ENCODE measurements at places on chromosomes 13 and 19.

DNA sequence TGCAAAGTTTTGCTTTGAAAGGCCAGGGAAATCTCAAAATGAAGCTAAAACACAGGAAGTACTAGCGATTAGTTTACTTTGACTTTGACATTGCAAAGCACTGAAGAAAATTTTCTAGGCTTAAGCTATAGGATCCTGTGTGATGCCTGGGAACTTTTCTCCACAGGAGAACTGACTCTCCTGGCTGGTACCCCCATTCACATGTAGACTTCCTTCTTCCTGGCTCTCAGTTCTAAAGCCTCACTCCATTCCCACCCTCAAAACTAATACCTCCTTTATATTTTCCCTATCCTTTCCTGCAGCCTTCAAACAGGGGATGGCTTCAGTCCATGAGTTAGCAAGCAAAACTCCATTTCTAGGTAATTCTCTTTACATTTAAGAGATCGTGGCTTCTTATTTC is 189.5 kb downstream of the SLITRK1 start:
- DNase-seq: no peak

DNA sequence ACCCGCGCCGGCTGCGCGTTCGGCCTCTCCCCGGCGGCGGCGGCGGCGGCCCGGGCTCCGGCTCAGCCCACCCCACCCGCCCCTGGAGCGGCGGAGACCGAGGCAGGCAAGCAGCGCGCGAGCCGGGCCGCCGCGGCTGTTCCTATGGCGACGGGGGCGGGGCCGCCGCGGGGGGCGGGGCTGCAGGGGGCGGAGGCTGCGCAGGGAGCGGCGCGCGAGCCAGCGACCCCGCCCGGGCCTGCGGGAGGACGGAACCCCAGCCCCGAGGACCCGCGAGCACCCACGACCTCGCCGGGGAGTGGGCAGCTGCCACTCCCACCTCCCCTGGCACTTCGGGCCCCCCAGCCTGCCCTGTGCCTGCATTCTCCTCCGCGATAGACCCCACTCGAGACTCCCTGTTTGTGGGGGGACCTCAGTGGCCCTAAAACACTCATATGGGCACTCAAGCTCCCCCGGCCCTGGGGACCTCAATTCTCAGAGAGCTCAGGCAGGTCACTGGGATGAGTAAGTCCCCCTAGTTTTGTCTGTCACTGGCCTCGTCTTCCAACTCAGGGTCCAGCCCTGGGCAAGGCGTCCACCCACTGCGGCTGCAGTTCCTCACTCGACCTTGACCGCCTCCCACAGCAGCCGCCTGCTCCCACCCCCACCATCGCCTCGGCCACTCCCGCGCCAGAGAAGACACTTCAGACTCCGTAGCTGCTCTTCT is at the start of gene CTXN1:
Gene CTXN1 (minus strand): TSS at position 115 of the 706 bp plus-strand sequence. CDS start 597 bp downstream, outside the sequence.
- no peak for DNase-seq

GRCh38 chr13:42574435-42575311 is 721 bp downstream of the TNFSF11 start:
- DNase-seq: no peak

- DNase-seq: no peak
These were observed 160.1 kb downstream of the SPRY2 start for GRCh38 chr13:80180740-80181355.

DNA sequence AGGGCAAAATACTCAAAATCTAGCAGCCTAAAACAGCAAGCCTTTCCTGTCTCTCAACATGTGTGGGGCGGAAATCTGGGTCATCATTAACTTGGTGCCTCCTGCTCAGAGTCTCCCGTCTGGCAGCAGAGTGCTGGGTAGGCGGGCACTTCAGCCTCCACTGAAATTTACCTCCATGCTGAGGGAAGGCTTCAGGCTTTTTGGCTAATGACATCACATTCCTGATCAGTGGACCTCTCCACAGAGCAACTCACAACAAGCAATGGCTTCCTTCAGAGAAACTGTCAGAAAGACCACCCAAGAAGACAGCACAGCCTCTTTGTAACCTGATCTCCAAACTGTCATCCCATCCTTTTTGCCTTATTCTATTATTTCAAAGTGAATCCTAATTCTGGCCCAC is 1109.0 kb downstream of the UQCRFS1 start:
- DNase-seq: no peak

DNA sequence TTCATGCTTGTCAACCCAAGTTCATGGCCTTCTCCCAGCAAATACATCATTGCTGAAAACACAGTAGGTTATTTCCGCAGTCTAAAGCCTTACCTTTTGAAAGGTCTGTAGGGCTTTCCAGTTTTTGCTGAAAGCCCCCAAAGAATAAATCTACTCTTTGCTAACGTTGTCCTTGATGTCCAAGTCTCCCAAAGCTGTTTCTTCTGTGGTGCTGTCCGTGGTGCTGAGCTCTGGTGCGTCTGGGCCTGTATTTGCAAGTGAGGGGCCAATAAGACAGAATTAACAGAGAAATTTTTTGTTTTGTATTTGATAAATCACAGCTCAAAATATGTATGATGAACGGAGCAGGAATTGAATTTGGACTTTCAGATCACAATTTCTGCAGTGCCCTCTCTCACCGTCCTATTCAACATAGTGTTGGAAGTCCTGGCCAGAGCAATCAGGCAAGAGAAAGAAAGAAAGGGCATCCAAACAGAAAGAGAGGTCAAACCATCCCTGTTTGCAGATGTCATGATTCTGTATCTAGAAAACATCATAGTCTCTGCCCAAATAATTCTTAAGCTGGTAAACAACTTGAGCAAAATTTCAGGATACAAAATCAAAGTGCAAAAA is 9.8 kb upstream of the LGALS16 start:
- no peak for DNase-seq

- DNase-seq: no peak
These were observed 499.4 kb upstream of the ARGLU1 start for GRCh38 chr13:107067381-107067780.

DNA sequence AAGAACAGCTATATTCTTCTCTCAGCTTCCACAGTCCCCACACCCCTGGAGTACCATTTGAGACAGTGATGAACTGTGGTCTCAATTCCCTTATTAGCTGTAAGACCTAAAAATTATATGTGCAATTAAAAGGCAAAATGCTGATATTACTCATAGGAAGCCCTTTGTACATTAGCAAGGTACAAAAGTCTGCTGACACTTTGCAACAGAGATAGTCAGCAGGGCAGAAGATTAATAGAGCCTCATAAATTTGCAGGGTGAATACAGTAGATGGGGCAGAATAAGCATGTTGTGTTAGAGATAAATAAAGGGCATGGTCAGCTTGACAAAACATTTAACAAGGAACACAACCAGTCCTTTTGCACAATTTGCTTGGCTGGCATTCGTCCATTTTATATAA is 210.0 kb upstream of the OBI1 start:
- no peak for DNase-seq

GRCh38 chr19:55152017-55152416 is 3.0 kb upstream of the TNNT1 start:
- no peak for DNase-seq

DNA sequence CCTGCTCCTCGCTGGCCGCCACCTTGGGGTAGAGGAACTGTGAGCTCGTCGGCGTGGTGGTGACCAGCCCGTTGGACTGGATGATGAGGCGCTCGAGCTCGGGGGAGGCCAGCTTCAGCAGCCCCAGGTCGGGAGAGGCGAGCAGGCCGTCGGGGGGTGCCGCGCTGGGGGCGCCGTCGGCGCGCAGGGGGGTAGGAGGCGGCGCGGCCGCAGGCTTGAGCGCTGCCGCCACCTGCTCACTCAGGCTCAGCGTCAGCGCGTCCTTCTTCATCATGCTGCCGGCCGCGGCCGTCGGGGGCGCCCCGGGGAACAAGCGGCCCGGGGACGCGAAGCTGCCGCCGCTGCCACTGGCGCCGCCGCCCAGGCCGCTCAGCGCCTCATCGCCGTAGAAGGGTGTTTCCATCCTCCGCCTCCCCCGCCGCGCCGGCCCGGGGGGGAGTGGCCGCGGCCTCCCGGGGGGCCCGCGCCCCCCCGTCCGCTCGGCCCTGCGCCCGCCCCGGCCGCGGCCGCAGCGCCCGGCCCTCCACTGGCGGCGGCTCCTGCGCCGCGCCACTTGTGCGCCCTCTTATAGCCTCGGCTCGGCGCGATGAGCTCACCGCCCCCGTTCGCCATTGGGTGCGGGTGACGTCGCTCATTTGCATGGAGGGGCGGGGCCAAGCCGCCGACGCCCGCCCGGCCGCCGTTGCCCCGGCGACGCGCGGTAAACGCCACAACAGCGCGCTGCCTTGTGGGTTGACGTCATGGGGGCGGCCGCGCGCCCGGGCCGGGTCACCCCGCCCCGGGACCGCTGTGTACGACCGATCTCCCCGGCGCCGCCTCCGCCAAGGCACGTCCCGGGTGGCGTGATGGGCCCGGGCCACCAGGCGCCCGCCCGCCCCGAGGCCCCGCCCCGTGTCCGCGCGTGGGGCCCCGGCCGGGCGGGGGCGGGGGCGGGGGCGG is at the start of gene JUND:
Gene JUND (minus strand): TSS at position 541 of the 939 bp plus-strand sequence. CDS start 138 bp downstream, at position 403.
- peak; percentile 98 for DNase-seq

DNA sequence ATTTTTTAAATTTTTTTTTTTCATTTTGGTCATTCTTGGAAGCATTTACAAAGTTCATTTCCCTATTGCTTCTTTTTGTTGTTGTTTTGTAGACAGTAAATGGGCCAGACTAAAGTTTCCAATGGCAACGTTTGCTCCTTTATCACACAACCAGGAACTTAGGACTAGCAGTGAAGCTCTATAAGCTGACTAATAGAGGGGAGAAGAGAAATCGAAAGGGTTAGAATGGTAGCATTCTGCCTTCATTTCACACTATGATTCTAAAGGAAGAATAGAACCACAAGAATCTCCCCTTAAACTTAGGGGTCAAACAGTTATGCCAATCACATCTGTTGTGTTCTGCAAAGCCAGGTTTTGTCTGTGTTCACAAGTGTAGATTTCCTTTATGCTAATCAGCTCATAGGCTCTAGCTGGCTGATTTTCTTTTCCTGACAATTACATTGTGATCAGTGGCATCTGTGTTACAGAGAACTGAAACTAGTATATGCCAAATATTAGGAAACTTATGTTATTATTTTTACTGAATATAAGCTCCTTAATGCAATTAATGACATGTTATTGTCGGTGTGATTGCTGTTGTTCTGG is 467.3 kb downstream of the DACH1 start:
- no peak for DNase-seq

DNA sequence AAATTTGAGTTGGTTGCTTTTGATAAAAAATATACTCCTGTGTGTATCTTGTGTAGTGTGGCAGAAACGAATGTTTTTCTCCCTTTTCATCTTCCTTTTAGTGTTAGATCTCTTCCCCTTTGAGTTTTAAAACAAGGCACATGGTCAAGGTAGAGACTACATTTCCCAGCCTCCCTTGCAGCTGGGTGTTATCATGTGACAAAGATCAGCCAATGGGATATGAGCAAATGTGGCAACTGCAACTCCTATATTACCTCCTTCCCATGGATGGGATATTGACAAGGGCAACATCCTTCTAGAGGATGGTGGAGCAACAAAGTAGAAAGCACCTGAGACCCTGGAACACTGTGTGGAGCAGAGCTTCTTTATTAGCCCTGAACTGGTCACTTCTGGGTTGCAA is 42.4 kb downstream of the ADGRE3 start:
- DNase-seq: peak; percentile 31

DNA sequence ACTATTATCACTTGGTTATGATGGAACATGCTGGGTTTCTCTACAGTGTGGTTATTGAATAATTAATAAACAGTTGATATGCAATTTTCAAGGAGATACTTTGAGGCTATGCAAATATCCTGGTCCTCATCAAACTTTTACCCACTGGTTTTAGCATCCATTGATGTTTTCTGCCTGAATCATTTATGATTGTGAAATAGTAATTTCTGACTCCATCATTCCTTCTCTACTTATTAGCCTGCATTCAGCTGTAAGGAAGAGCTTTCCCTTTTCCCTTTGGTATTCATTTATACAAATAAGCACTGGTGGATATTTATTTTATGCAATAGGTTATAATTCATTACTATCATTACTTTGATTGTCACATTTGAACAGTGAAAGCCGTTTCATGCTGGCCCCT is 13.9 kb upstream of the DNAJC15 start:
- DNase-seq: no peak

GRCh38 chr19:16207490-16208025 is 9.8 kb downstream of the AP1M1 start:
- no peak for DNase-seq

GRCh38 chr13:74243637-74244526 is 109.7 kb upstream of the KLF12 start:
- peak; percentile 87 for DNase-seq

DNA sequence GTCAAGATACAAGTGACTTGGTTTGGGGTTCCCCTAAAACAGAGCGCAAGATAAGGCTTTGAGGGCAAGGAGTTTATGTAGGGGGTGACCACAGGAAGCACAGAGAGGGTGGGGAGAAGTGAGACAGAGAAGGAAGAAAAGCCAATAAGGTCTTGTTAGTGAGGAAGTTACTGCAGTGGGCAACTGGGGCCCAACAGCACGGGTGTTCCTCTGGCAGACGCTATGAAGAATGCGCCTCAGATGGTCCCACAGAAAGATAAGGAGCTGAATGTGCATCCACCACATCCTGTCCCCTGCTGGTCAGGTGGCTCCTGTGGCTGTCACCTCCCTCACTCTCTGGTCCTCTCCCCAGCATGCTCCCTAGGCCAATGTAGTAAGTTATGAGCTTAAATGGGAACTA is 333.5 kb downstream of the TSHZ3 start:
- no peak for DNase-seq

DNA sequence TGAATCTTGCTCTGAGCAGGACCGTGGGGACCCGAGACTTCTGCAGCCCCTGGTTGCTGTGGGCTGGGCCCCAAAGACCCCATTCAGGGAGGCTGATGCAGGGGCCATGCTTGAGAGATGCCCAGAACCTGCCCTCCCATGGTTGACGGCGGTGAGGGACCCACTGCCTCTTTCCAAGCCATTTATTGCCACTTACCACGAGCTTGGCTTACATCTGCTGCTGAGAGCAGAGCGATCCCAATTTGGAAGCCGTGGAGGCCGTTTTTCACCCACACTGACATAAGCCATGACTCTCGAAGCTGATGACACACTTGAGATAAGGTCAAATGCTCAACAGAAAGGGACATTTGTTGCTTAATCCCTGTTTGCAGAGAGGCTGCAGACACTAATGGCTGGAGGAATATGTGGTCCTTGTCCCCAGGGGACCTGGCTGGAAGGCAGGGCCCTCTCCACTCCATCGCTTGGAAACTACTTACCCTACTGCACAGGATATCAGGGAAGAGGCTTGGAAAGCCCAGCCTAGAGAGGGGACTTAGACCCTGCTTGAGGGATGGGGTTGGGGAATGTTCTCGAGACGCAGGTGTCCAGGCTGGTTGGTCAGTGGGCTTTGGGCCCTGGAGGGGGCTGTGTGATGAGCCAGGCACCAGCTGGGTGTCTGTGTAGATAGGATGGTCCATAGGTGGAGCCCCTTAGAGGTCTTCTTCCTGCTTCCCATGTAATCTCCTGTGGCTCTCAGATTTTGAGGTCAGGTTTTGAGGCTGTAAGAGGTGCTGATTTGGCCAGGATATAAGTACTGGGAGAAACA is 15.3 kb downstream of the ZNF536 start:
- DNase-seq: no peak

GRCh38 chr13:67726979-67727378 is 496.8 kb upstream of the PCDH9 start:
- no peak for DNase-seq

- no peak for DNase-seq
These were observed 1.2 kb downstream of the USPL1 start for GRCh38 chr13:30618930-30619279.

- no peak for DNase-seq
These were observed 842 bp downstream of the SIGLEC9 start for GRCh38 chr19:51125421-51126075.
